ENCODE measurements at places on chromosomes 7 and 10.

DNA sequence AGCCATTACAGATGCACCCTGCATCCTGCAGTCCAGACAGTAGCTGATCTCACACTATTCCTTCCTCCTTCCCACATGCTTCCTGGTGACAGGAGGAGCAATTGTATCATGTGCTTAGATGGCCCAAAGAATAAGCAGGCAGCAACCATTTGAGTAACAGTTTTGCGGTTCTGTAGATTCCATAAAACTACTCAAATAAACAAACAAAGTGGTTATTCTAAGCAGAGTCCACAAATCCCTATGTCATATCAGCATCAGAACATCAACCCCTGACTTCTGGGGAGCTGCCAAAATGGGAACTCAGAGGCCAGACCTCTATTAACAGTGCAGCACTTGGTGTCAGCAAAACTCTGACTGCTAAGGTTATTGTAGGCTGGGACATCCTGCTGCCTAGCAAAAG lies 226.0 kb downstream of the SORCS1 start:
- no peak for DNase-seq

DNA sequence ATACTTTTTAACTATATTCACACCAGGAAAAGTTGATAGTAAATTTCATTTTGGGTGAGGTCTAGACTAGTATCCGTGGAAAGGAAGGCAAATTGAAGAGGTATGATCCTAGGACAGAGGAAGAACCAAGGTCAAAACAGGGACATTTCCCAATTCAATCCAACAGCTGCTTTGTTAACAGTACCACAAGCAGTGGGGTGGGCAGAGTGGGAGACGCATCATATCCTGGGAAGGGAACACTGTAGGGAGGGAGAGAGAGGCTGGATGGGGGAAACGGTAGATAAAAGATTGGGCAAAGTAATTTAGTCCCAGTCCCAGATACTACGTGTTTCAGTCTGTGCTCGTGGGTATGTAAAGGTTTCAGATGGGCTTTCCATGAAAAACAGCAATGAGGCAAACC lies 9.2 kb upstream of the FAS start:
- DNase-seq: no peak

GRCh38 chr7:133650487-133651300 lies 397.8 kb downstream of the EXOC4 start:
- no peak for DNase-seq

DNA sequence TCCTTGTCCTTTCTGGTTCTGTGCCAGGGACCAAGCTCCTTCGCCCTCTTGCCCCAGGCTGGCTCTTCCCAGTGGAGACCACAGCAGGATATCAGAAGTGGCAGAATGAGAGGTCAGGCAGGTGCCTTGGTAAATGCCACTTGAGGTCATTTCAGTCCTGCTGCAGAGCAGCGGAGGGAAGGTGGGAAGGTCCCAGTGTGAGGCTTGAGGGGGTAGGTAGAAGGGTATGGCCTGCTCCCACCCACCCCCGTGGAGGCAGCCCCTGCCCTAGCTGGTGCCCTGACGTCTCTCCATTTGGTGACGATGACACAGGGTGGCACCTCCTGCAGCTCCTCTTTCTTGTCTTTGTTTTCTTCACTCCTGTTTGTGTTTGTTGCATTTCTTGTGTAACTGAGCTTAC lies 538.8 kb downstream of the TCERG1L start:
- DNase-seq: no peak

DNA sequence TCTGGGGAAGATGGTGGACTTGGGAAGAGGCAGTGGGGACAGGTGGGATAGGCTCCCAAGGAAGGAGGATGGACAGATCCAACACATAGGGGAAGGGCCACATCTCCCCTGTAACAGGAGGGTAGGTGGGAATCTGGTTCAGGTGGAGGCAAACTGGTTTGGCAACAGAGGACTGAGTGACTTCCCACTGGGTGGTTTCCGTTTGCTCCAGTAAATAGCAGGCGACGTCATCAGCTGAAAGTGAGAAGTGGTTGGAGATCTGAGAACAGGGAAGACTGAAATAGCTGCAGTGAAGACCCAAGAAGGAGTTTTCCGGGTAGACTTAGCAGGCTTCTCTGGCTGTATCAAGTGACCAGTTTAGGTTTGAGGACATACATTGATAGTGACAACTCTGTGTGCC lies 504.4 kb downstream of the GALNT17 start:
- DNase-seq: no peak

DNA sequence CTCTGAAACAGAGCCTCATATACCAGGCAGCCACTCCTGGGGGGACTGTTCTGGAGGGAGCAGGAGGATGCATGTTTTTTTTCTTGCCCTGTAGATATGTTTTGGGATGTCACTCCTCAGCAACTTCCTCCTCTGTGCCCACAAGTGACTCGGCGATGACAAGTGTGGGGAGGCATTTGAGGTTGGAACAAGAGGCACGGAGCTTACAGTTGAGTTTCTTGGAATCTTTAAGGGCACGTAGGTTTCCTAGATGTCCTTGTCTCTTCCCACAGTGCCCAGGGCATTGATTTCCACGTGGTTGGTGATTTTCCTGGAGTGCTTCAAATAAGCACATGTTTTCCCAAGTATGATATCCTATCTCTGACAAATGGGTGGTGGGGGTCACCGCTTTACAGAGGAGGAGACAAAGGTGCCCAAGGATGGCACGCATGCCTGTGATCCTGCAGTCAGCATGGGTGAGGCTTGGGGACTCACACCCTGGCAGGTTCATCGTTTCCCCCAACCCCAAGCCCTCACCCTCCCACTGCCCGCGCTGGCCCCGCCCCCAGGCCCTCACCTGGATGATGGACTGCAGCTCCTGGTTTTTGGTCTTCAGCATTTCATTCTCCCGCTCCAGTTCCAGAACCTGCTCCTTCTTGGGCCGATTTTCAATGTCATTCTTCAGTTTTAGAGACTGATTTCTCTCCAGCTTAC lies 95.2 kb upstream of the GNA12 start:
- DNase-seq: no peak

- no peak for DNase-seq
Observed at GRCh38 chr10:84822931-84823630, 494.7 kb downstream of the CCSER2 start.

DNA sequence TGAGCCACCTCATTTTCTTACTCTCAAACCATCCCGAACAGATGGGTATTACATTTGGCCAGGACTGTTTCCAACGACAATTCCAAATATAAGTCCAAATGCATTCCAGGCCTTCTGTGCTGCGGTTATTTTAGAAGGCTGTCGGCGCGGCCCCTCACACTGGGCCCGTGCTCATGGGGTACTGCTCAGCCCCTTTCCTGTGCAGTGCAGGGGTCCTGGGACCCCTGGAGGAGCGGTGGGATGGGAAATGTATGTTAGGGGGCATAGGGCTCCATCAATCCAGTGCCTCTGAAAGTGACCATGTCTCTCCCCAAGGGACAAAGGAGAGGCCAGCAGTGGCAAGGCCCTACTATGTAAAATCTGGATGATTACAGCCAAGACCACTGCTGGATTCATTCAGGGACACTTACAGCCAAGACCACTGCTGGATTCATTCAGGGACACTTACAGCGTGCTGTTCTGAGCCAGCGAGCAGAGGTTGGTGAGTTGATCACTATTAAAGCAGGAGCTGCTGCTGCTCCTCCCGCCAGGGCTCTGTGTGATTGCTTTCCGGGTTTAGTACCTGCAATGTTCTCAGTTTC lies 66.3 kb downstream of the CHST15 start:
- no peak for DNase-seq

- DNase-seq: no peak
Observed at GRCh38 chr7:4713183-4713784, 31.2 kb downstream of the FOXK1 start.

Data from HEK293T (cell line).